A549 treated with AZD2906 at 1 μM for 4 hours (cell line): ENCODE measurements at places on chromosomes 6 and 20. TPM values are rescaled to one million over a fixed set of nuclear protein-coding genes. Genes with fewer than 3 reads are reported as not detected.

Gene HDGFL1
- not detected in 5 replicates for total RNA-seq

Gene ABHD16B
- total RNA-seq: not detected in 5 replicates

Gene CDSN
- 0.03 to 0.06 TPM (median 0.05 TPM) in 4 of 5 replicates, not detected in the other for total RNA-seq

Gene TBC1D32
- 0.69 to 1.1 TPM (median 0.76 TPM) in 5 replicates for total RNA-seq

Gene WFDC10B
- not detected in 5 replicates for total RNA-seq

Gene KIAA1755
- total RNA-seq: 0.13 to 0.22 TPM (median 0.17 TPM) in 5 replicates
